Aorta (tissue), 5 donors: ENCODE measurements at places on chromosomes 3 and 15. TPM values are rescaled to one million over a fixed set of nuclear protein-coding genes. Genes with fewer than 3 reads are reported as not detected.

NR2E3 gene
- polyA plus RNA-seq = 0.25 TPM

MOBP gene
- polyA plus RNA-seq = 0.03 TPM

- DNase-seq = no peak
Observed at GRCh38 chr15:42996871-42997270, 76.3 kb upstream of the TTBK2 start.

SAMMSON gene
- 2.2 TPM for polyA plus RNA-seq

TMEM108 gene
- polyA plus RNA-seq = not detected

FMN1 gene
- 0.26 TPM for polyA plus RNA-seq

GRCh38 chr3:197508461-197508860 lies 47.3 kb downstream of the BDH1 start:
- DNase-seq = peak; percentile 34

- DNase-seq = no peak
Observed at GRCh38 chr15:101461097-101461496, 28.4 kb downstream of the PCSK6 start.

ZXDC gene
- 15.9 TPM for polyA plus RNA-seq

DNA sequence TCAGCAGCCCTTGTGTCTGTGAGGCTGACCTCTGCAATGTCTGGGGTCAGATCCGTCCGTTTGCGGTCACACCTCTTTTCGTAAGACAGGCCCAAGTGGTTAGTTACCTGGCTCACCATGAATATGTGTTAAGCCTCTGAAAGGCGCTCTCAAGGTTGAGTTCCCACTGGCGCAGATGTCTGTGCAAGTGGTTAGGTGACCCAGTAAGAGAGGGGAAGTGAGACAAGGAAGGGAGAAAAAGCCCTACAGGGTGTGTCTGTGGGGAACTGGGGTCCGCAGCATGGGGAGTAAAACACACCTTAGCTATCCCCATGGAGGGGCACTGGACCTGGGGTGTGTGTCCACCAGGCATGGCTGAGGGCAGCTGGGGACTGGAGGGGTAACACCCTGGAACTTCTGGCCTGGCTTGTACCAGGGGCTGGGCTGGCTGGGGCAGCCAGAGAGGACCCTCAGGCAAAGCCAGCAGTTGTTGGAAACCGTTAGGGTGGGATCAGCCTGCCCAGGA lies 391.6 kb upstream of the PROK2 start:
- no peak for DNase-seq

DNA sequence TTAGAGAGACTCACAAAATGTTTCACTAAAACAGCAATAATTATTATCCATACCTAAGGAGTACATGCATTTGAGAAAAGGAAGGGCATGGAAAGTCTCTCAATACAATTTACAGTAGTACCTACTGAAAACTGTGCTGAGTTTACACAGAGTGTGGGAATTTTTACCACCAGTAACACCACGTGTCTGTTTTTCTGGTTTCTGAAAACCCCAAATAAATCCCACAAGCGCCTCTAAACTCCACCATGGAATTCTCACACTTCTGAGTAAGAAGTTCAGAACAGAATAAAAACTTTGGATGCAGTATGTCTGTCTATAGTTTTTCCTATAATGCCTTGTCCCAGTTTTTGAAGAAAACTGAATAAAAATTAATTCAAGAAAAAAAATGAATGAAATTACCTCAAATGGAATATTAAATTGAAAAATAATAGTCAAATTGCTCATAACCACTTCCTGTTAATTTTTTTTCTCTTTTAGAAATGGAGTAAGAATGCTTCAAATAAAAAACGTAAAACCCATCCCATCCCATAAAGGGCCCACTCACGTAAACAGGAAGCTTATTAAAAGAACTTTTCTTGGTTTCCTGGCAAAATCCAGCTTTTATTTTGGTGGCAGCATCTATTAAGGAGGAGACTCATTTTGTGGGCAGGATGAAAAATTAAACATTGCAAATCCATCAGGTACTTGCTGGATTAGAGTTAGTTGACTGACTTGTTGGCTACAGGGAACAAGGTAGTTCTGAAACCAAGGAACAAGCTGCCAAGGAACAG lies 378.1 kb downstream of the TIGIT start:
- DNase-seq = no peak

GRCh38 chr15:85331655-85332285 lies 48.6 kb upstream of the AKAP13 start:
- DNase-seq = no peak

SAMD7 gene
- not detected for polyA plus RNA-seq

DNA sequence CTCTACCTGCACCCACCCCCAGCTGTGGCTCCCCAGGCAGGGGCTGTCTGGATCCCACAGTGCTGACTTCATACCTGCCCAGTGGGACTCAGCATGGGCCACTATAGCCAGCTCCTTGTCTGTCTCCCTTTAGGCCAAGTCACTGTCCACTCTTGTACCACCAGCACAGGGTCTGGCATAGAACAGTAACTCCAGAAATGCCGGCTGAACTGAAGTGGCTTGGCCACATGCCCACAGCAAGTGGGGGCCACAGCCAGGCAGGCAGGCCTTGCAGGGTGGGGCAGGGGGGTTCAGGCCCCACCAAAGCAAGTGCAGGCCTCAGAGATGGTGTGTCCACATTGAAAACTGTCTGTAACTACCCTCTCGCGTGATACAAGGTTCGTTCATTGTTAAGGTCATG lies 252.6 kb upstream of the LYSMD4 start:
- DNase-seq = no peak

PSTPIP1 gene
- polyA plus RNA-seq = 16.5 TPM

CHL1 gene
- polyA plus RNA-seq = 0.08 TPM

DNA sequence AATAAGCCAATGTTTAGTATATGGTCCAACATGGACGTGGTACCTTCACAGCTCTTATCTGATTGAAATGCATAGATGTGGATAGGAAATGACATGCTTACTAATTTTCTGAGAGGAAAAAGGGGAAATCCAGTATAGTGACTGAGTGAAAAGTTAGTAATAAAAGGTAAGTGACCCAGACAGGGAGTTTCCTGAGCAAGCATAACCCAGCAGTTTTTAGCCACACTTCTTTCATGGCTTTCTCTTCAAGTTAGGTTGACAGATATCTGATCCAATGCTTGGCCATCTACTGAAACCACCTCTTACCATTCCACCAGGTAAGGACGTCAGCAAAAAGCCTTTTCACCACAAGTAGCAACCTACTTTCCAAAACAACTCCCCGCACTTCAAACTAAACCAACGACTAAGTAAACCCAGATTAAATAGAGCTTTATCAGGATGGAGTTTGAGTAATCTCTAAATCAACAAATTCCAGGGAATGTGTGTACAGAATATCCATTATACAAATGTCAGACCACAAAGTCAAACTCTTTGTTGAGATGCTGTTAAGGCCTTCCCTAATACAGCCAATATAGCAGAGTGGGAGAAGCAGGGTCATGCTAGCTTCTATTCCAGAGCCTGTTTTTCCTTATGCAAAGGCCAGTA lies 329.7 kb downstream of the RORA start:
- DNase-seq = no peak

FETUB gene
- polyA plus RNA-seq = not detected

GRCh38 chr3:58487140-58487886 lies 4.6 kb upstream of the KCTD6 start:
- peak; percentile 76 for DNase-seq

- DNase-seq = no peak
Observed at GRCh38 chr3:151117047-151117446, 31.6 kb downstream of the MED12L start.

GRCh38 chr15:74297887-74298286 lies 61.8 kb downstream of the CCDC33 start:
- no peak for DNase-seq

DNA sequence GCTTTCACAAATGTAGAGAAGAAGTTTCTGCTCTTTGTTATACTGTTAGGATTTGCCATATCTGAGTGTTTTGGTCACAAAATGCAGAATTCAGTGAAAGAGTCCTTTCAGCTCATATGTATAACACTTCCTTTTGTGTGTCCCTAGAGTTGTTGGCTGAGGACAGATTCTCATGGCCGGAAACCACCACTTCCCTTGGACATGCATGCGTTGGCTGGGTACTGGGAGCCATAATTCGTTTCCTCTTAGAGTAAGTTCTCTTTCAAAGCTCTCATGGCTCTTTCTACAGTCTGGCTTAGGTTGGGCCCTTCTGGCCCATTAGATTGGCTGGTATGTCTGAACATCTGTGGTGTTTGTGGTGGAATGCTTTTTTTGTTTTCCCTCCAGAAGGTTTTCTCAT lies 298.5 kb downstream of the DIPK2A start:
- DNase-seq = peak; percentile 53
